ENCODE measurements at places on chromosomes 7 and 10.
A peak's percentile ranks its signal among the peaks of the same experiment; 100 is the strongest.

DNA sequence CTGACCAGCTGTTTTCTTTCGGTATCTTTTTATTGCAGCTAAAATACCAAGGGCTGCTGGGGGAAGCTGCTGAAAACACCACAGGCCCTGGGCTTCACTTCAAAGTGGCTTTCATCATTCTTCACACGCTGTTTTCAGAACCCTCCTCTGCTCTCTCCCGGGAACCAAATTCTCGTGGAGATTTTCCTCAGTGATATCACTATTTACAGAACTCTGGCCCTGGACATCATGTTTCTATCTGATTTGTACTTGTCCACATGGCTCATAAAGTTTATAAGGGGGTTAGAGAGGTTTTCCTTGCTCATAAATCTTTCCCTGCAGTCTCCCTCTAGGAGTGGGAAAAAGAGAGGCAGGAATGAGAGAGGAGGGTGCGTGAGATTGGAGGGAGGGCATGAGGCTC is 177.4 kb upstream of the NPVF start:
- H3K4me3 ChIP-seq: no peak overlapping the region
- no peaks in the 10 kb centered on the region for H3K27me3 ChIP-seq
- no peaks in the 10 kb centered on the region for H3K36me3 ChIP-seq
- no peak for DNase-seq
- H3K27ac ChIP-seq: peak overlapping the region; percentile 35

GRCh38 chr7:144038887-144039286 is 9.9 kb upstream of the OR2A5 start:
- no peaks in the 10 kb centered on the region for H3K27me3 ChIP-seq
- no peak overlapping the region for H3K27ac ChIP-seq
- DNase-seq: no peak
- H3K36me3 ChIP-seq: no peaks in the 10 kb centered on the region
- no peak overlapping the region for H3K4me3 ChIP-seq
- no peaks in the 10 kb centered on the region for H3K4me1 ChIP-seq

- H3K4me1 ChIP-seq: peaks cover 24% of the 10 kb centered on the region
- H3K27ac ChIP-seq: no peak overlapping the region
- H3K27me3 ChIP-seq: no peaks in the 10 kb centered on the region
- DNase-seq: no peak
- H3K36me3 ChIP-seq: peaks cover 34% of the 10 kb centered on the region
These were observed 246.2 kb downstream of the MAD1L1 start for GRCh38 chr7:1986366-1987083.

- no peaks in the 10 kb centered on the region for H3K36me3 ChIP-seq
- peak; percentile 52 for DNase-seq
- H3K4me1 ChIP-seq: no peaks in the 10 kb centered on the region
- no peak overlapping the region for H3K4me3 ChIP-seq
- H3K27ac ChIP-seq: no peak overlapping the region
These were observed 38.8 kb downstream of the TMEM60 start for GRCh38 chr7:77759294-77759889.

DNA sequence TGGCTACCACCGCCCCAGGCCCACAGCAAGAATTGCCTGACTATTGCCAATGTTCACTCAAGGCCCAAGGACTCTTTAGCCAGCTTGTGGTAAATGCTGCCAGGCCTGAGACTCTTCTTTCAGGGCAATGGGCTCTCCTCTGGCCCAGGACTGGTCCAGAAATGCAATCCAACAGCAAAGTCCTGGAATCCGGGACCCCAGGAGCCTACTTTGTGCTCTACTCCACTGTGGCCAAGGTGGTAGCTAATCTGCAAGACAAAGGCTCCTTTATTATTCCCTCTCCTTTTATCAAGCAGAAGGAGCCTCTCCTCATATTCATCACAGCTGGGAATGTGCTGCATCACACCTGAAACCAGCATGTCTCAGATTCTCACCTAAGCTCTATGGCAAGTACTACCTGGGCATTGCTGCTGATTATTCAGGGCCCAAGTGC is 107.6 kb upstream of the PRSS58 start:
- H3K4me1 ChIP-seq: no peaks in the 10 kb centered on the region
- H3K36me3 ChIP-seq: no peaks in the 10 kb centered on the region
- H3K27ac ChIP-seq: no peak overlapping the region
- no peak overlapping the region for H3K4me3 ChIP-seq
- no peak for DNase-seq
